Neural progenitor cell (in vitro differentiated cells): ENCODE measurements at places on chromosomes 6 and 20. TPM values are rescaled to one million over a fixed set of nuclear protein-coding genes. Genes with fewer than 3 reads are reported as not detected.

Gene HLA-A
- total RNA-seq, result 107 and 278 TPM in 2 replicates

Gene ZNF341
- total RNA-seq, result 0.82 and 2.5 TPM in 2 replicates

Gene PDSS2
- total RNA-seq, result 11.6 and 14.9 TPM in 2 replicates

Gene SEL1L2
- total RNA-seq, result 0.77 and 2.5 TPM in 2 replicates

Gene C6orf15
- not detected in 2 replicates for total RNA-seq

Gene SOBP
- 11.0 and 12.6 TPM in 2 replicates for total RNA-seq

DNA sequence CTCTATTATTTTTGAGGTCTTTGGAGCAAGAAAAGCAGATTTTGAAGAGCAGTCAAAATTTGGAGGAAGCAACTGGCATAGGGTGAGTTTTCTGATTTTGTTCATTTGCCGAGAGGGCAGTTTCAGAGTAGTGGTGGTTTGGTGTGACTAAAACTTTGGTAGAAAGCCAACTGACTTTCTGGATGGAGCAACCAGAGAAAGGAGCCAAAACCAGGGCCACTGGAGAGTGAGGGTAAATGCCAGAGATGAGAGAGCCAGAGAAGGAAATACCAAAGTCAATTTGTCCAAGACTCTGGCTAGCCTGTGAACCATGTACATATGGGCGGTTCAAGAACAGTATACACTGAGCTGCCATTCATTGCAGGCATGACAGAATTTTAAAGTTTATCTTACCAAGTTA is 40.5 kb upstream of the ZBTB24 start:
- H3K4me1 ChIP-seq, result peaks cover under 1% of the 10 kb centered on the region
- H3K4me3 ChIP-seq, result no peak overlapping the region
- H3K36me3 ChIP-seq, result peaks cover 4% of the 10 kb centered on the region

- H3K4me1 ChIP-seq, result no peaks in the 10 kb centered on the region
- no peaks in the 10 kb centered on the region for H3K36me3 ChIP-seq
- no peak for DNase-seq
- no peak overlapping the region for H3K27ac ChIP-seq
- no peaks in the 10 kb centered on the region for H3K27me3 ChIP-seq
- no peak overlapping the region for H3K4me3 ChIP-seq
These were observed 23.9 kb upstream of the TOP1 start for GRCh38 chr20:41004531-41005360.

GRCh38 chr6:13267142-13267651 is 61.1 kb downstream of the TBC1D7 start:
- H3K36me3 ChIP-seq, result no peaks in the 10 kb centered on the region
- H3K27ac ChIP-seq, result no peak overlapping the region
- H3K4me3 ChIP-seq, result no peak overlapping the region

GRCh38 chr6:146878952-146879340 is 280.2 kb downstream of the ADGB start:
- H3K36me3 ChIP-seq, result no peaks in the 10 kb centered on the region
- H3K27ac ChIP-seq, result no peak overlapping the region
- no peak for DNase-seq
- H3K27me3 ChIP-seq, result no peaks in the 10 kb centered on the region
- H3K4me3 ChIP-seq, result no peak overlapping the region
- peaks cover 11% of the 10 kb centered on the region for H3K4me1 ChIP-seq

- peaks cover 30% of the 10 kb centered on the region for H3K4me1 ChIP-seq
- H3K4me3 ChIP-seq, result no peak overlapping the region
- H3K27ac ChIP-seq, result no peak overlapping the region
These were observed 203.8 kb downstream of the ARID1B start for GRCh38 chr6:156980948-156981347.

DNA sequence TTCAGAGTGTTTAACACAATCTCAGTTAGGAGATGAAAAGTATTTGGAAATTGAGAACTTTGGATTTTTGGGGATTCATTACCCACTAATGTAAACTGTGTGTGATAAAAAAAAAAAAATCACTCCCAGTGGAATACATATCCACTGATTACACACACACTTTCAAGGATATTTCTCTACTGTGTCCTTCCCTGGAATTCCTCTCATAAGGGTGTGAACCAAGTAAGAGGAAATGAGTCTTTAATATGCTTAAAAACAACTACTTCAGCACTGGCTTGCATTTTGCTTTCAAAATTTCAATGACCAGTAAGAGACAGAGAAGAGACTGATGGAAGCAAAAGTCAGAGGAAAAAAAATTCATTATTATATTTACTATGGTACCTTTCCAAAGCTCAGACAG is 24.5 kb upstream of the MYCT1 start:
- H3K27ac ChIP-seq, result no peak overlapping the region
- H3K27me3 ChIP-seq, result no peaks in the 10 kb centered on the region

GRCh38 chr20:59175861-59176260 is 12.2 kb downstream of the ZNF831 start:
- H3K4me1 ChIP-seq, result peaks cover 11% of the 10 kb centered on the region
- H3K27ac ChIP-seq, result no peak overlapping the region
- H3K27me3 ChIP-seq, result no peaks in the 10 kb centered on the region

- no peaks in the 10 kb centered on the region for H3K27me3 ChIP-seq
- no peak overlapping the region for H3K4me3 ChIP-seq
- peaks cover 7% of the 10 kb centered on the region for H3K4me1 ChIP-seq
- DNase-seq, result no peak
- H3K36me3 ChIP-seq, result no peaks in the 10 kb centered on the region
These were observed 205.7 kb upstream of the TCF21 start for GRCh38 chr6:133683308-133683580.
